ENCODE measurements at places on chromosomes 4 and X. TPM values are rescaled to one million over a fixed set of nuclear protein-coding genes. Genes with fewer than 3 reads are reported as not detected.

- no peaks in the 10 kb centered on the region for H3K36me3 ChIP-seq
- no peak overlapping the region for H3K27ac ChIP-seq
- H3K4me1 ChIP-seq: no peaks in the 10 kb centered on the region
- H3K4me3 ChIP-seq: no peak overlapping the region
These were observed 63.2 kb downstream of the ADGRG2 start for GRCh38 chrX:19059067-19059466.

DNA sequence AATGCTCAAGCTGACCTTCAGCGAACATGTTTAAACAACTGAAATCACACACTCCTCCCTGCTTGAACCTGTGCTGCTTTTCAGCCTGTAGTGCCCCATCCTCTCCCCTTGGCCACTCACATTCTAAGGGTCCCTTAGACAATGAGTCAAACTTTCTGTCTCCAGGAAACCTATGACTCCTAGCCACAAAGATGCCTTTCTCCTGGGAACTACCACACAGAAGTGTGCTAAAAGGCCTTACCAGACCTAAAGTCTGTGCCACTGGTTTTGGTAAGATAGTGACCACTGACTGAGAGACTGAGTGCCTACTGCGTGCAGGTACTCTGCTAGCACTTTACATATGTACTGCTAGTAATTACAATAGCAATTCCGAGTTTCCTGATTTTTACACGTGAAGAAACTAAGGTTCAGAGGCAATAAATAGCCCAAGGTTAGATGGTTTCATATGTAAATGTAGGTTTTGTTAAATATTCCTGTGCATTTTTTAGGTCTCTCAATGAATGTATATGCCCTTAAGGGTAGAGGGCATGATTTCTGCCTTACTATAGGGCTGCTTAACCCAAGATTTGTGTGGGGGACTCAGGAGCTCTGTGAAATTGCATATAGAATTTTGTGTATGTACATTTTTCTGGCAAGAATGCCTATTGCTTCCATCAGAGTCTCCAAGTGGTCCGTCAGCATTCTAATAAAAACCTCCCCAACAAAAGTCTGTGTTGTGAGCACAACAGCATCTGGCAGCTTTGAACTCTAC, 71.1 kb downstream of the NSG1 start:
- H3K4me1 ChIP-seq: peaks cover 30% of the 10 kb centered on the region
- peaks cover 21% of the 10 kb centered on the region for H3K36me3 ChIP-seq
- H3K27ac ChIP-seq: no peak overlapping the region
- H3K4me3 ChIP-seq: no peak overlapping the region

GRCh38 chr4:120858776-120859175, 63.8 kb downstream of the PRDM5 start:
- H3K36me3 ChIP-seq: no peaks in the 10 kb centered on the region
- no peak overlapping the region for H3K4me3 ChIP-seq
- peaks cover 10% of the 10 kb centered on the region for H3K27me3 ChIP-seq
- peaks cover 7% of the 10 kb centered on the region for H3K4me1 ChIP-seq
- no peak for DNase-seq
- no peak overlapping the region for H3K27ac ChIP-seq

DNA sequence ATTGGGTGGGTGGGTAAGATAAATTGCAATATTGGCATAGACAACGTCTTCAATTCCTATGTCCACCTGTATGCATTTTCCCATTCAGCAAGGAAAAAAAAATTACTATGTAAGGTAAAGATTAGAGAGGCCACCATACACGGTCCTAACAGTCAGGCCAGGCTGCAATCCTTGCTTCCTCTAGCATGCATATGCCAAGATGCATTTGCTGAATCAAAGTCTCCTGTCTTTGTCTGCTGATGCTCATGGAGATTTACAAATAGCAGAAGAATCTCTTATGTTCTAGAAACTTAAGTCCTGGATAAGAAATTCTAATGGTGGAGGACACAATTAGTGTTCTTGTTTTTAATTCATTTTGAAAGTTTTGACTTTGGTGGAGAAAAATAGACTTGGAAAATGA, 206.8 kb downstream of the PDGFC start:
- H3K27me3 ChIP-seq: no peaks in the 10 kb centered on the region
- no peak overlapping the region for H3K4me3 ChIP-seq
- H3K36me3 ChIP-seq: no peaks in the 10 kb centered on the region
- no peaks in the 10 kb centered on the region for H3K4me1 ChIP-seq
- DNase-seq: no peak

Gene PABPC1L2B
- not detected for total RNA-seq

- no peaks in the 10 kb centered on the region for H3K36me3 ChIP-seq
- H3K27ac ChIP-seq: no peak overlapping the region
- H3K4me3 ChIP-seq: no peak overlapping the region
- DNase-seq: no peak
- no peaks in the 10 kb centered on the region for H3K4me1 ChIP-seq
These were observed 65.6 kb downstream of the MID1 start for GRCh38 chrX:10554612-10555270.

Gene ZDHHC15
- total RNA-seq: 0.21 TPM

Gene NLRP2B
- total RNA-seq: not detected

- no peaks in the 10 kb centered on the region for H3K27me3 ChIP-seq
- H3K36me3 ChIP-seq: no peaks in the 10 kb centered on the region
- DNase-seq: no peak
These were observed 33.3 kb upstream of the GALNT7 start for GRCh38 chr4:173135241-173135847.

DNA sequence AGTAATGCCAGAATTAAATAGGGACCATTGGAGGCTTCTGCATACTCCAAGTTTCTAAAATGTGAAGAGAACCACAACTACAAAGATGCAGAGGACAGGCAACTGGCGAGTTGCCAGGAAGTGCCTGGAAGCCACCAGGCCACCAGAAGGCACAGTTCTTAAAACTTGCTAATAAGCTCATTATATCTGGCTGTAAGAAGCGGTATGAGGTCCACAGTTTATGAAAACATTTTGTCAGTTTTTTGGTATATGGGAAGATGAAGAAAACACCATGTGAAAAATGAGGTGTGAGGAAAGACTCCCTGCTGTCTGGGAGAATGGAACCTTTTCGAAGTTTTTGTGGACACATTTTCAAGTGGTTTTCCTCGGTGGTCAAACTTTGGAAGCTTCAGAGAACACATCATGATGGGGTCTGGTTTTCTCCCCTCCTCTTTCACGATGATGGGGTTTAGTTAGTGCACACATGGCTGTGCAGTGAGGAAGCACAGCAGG, 202.7 kb downstream of the NR3C2 start:
- peak; percentile 15 for DNase-seq
- H3K27me3 ChIP-seq: no peaks in the 10 kb centered on the region
- H3K36me3 ChIP-seq: peaks cover 8% of the 10 kb centered on the region
- H3K27ac ChIP-seq: no peak overlapping the region
- H3K4me3 ChIP-seq: no peak overlapping the region

DNA sequence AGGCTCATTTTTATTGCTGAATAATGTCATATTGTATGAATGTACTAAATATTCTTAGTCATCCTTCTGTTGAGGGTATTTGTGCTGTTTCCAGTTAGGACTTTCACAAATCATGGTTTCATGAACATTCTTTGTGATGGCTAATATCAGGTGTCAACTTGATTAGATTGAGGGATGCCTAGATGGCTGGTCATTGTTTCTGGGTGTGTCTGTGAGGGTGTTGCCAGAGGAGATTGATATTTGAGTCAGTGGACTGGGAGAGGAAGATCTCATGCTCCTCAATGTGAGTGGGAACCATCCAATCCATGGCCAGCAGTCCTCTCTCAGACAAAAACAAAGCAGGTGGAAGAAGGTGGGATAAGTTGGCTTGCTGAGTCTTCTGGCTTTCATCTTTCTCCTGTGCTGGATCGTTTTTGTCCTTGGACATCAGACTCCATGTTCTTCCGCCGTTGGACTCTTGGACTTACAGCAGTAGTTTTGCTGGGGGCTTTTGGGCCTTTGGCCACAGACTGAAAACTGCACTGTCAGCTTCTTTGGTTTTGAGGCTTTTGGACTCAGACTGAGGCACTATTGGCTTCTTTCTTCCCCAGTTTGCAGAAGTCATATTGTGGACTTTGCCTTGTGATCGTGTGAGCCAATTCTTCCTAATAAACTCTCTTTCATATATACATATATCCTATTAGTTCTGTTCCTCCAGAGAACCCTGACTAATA, 11.9 kb upstream of the HS3ST1 start:
- H3K4me3 ChIP-seq: no peak overlapping the region
- H3K27me3 ChIP-seq: no peaks in the 10 kb centered on the region
- no peak overlapping the region for H3K27ac ChIP-seq
- H3K4me1 ChIP-seq: peaks cover 23% of the 10 kb centered on the region

Gene ARMCX1
- 2.6 TPM for total RNA-seq

Gene RTL3
- total RNA-seq: not detected

- peaks cover 53% of the 10 kb centered on the region for H3K4me1 ChIP-seq
- H3K27me3 ChIP-seq: no peaks in the 10 kb centered on the region
- H3K36me3 ChIP-seq: peaks cover 8% of the 10 kb centered on the region
- no peak for DNase-seq
These were observed 14.8 kb downstream of the ARHGEF6 start for GRCh38 chrX:136765821-136766356.

GRCh38 chr4:127364397-127364796, 268.4 kb upstream of the INTU start:
- no peaks in the 10 kb centered on the region for H3K36me3 ChIP-seq
- no peak overlapping the region for H3K27ac ChIP-seq
- H3K4me1 ChIP-seq: no peaks in the 10 kb centered on the region
- DNase-seq: no peak
- H3K4me3 ChIP-seq: no peak overlapping the region
- H3K27me3 ChIP-seq: no peaks in the 10 kb centered on the region

Gene CXCL10
- total RNA-seq: 1.0 TPM
